ENCODE measurements at places on chromosomes 6 and 20.

DNA sequence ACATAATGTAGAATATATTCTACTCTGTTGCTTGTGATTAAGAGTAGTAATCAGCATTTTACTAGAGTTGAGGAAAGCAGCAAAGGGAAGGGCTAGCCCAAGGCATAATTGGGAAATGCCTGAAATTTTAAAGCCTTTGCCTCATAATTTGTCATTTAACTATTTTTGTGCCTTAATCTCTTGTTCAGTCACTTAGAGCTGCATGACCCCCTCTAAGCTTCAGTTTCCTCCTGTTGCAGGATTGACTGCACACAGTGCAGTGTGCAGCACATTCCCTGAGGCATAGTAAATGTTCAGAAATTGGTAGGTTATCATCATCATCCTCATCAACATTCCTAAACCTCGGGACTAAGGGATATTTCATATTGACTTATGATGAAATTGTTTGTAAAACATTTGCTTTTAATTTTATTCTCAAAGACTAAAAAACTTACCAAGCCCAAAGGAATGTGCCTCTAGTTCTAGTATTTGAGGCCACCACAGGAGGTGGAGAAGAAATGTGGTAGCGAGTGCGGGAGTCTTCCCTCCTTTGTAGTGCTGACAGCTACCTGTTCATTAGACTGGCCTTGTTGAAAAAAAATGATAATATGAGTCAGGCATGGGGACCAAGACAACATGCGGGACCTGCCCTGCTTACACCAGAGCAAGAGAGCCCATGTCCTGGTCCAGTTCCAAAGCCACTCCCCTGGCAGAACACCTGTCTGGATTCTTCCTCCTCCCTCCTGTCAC is 14.8 kb upstream of the TENT5A start:
- no peak for DNase-seq

DNA sequence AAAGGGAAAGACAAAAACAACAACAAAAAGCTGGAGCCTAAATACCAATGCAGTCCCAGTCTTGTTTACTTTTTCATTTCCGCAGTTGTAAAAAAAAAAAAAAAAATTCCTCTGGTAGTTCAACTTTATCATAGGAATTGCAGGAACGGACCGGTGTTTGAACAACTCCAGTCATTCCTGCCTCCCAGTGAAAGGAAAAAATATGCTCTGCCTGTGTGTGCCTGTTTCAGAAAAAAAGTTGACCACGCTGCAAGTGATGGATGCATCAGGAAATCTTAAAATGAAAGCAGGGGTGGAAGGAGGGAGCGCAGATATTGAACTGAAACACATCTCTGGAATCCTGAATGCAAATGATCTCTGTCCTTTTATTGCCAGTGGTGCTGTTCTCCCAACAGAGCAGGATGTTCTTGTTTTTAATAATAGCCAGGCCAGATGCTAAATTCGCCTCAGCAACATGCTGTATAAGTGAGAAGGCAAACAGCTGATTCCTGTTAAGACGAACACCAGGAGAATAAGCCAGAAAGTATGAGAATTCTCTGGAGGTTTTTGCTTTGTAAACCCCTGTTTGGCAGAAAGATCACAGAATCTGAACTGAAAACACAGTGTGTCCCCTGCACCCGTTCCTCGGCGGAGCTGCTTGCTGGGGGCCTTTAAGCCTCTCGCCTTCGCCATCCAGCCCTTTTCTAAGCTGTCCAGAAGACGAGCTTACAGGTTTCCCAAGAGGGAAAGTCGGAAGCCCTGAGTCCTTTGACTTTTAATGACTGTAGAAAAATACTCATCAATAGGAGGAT is 178.4 kb upstream of the SUPT3H start:
- no peak for DNase-seq

DNA sequence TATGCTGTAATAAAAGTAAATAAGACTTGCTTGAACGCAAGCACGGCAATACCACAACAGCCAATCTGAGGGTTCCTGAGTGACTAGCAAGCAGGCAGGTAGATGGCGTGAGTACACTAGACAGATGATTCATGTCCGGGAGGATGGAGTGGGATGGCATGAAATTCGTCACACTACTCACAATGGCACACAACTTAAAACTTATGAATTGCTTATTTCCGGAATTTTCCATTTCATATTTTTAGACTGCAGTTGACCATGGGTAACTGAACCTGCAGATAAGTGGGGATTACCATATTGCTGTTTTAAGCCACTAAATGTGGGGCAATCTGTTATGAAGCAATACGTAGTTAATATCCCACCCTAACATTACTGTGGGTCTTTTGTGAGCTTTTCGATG is 93.6 kb upstream of the NFATC2 start:
- DNase-seq, result no peak

- no peak for DNase-seq
Measured at GRCh38 chr6:84432619-84433018, 205.2 kb upstream of the CEP162 start.

DNA sequence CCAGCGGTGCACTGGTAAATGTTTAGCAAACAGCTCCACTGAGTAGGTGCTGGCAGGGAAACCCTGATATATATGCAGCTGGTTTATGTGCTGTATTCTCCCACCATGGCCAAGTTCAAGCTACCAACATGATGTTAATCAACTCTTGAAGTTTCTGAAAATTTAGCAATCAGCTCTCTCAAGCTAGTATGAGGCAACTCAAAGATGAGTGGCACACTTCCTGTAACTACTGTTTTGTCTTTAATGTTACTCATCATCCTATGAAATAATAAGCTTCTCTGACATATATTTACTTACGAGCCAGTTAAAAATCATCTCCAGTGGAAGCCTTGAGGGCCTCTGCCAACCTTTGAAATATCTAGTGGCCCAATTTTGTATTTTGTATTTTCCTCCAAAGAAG is 54.7 kb downstream of the TRMT6 start:
- no peak for DNase-seq

DNA sequence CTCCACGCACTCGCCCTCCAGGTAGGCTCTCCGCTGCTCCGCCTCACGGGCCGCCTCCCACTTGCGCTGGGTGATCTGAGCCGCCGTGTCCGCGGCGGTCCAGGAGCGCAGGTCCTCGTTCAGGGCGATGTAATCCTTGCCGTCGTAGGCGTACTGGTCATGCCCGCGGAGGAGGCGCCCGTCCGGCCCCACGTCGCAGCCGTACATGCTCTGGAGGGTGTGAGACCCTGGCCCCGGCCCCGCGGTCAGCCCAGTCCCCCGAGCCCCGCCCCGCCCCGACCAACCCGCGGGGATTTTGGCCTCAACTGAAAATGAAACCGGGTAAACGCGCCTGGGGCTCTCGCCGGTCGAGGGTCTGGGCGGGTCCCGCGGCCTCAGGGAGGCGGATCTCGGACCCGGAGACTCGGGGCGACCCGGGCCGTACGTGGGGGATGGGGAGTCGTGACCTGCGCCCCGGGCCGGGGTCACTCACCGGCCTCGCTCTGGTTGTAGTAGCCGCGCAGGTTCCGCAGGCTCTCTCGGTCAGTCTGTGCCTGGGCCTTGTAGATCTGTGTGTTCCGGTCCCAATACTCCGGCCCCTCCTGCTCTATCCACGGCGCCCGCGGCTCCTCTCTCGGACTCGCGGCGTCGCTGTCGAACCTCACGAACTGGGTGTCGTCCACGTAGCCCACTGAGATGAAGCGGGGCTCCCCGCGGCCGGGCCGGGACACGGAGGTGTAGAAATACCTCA is 598 bp downstream of the HLA-B start:
- DNase-seq, result peak; percentile 77

DNA sequence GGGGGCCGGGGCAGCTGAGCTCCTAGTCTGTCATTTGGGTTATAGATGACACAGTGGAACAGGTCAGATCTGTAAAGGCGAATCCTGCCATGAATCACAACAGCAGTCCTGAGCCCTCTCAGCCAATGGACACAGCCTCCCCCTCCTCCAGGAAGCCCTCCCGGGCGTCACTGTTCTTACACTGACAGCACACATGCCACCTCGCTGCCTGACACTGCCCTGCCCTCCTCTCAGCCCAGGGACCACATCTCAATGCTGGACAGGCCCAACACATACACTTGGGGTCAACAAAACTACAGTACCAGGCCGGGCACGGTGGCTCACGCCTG is 26.8 kb downstream of the ZBTB46 start:
- DNase-seq, result no peak

- DNase-seq, result no peak
Measured at GRCh38 chr6:1416191-1416760, 26.9 kb downstream of the FOXF2 start.

GRCh38 chr6:16320533-16321340 is 82.3 kb downstream of the GMPR start:
- DNase-seq, result no peak

DNA sequence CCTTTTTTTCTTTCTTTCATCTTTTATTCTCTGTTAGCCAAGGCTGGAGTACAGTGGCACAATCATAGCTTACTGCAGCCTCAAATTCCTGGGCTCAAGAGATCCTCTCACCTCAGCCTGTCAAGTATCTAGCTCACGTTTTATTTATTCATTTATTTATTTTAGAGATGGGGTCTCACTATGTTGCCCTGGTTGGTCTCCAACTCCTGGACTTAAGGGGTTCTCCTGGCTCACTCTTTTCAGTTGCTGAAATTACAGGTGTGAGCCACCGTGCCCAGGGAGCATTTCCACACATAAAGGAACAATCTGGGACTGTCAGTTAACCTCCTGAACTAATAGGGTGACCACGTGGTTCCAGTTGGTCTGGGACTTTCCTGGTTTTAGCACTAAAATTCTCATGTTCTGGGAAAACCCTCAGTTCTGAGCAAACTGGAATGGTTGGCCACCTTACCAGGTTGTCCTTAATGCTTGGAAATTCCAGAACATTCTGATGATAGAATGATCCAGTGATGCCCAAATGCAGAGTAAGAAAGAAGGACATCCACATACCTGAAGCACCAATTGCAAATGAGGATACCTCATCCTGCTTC is 105.5 kb upstream of the ZNF217 start:
- DNase-seq, result no peak

GRCh38 chr6:134295953-134296553 is 21.9 kb downstream of the SGK1 start:
- no peak for DNase-seq

GRCh38 chr20:48657426-48658197 is 170.2 kb downstream of the PREX1 start:
- DNase-seq, result peak; percentile 71

GRCh38 chr20:50048420-50049166 is 64.4 kb downstream of the UBE2V1 start:
- DNase-seq, result no peak

- no peak for DNase-seq
Measured at GRCh38 chr20:43477193-43477592, 19.5 kb downstream of the SRSF6 start.

DNA sequence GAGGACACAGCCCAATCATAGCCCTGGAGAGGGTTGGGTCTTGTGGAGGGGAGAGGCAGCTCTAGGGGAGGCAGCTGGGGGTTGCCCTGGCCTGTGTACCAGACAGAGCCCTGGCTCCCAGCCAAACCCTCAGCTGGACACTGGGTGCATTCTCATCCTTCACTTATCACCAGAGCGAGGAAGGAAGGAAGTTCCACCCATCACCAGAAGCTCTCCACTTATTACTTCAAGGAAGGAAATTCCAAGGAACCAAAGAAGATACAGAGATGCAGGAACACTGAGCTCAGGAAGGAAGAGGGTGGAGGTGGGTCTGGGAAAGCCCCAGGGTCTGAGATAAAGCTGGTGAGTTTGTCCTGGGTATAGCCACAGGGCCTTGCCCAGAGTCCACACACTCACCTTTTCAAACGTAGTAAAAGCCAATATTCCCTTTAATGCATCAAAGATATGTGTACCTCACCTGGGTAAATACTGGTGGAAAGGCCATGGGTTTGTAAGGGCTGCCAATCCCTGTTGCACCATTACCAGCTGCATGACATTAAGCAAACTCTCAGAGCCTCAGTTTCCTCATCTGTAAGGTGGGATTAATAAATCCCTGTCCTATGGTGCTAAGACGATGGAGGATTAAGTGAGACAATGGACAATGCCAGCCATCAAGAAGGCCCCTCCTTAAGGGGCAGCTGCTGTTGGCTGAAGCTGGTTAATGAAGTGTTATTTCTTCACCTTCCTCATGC is 109.7 kb upstream of the NAA20 start:
- DNase-seq, result peak; percentile 71

DNA sequence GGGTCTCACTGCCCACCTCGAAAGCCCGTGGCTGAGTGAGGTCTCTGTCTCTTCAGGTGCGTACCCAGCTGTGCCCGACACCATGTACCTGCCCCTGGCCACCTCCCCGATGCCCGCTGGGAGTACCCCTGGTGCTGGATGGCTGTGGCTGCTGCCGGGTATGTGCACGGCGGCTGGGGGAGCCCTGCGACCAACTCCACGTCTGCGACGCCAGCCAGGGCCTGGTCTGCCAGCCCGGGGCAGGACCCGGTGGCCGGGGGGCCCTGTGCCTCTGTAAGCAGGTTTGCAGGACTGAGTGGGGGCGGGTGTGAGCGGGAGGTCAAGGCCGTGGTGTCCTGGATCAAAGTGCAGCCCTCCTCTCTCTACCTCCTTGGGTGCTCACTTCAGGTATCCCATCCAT is 4.7 kb downstream of the CCN5 start:
- no peak for DNase-seq

DNA sequence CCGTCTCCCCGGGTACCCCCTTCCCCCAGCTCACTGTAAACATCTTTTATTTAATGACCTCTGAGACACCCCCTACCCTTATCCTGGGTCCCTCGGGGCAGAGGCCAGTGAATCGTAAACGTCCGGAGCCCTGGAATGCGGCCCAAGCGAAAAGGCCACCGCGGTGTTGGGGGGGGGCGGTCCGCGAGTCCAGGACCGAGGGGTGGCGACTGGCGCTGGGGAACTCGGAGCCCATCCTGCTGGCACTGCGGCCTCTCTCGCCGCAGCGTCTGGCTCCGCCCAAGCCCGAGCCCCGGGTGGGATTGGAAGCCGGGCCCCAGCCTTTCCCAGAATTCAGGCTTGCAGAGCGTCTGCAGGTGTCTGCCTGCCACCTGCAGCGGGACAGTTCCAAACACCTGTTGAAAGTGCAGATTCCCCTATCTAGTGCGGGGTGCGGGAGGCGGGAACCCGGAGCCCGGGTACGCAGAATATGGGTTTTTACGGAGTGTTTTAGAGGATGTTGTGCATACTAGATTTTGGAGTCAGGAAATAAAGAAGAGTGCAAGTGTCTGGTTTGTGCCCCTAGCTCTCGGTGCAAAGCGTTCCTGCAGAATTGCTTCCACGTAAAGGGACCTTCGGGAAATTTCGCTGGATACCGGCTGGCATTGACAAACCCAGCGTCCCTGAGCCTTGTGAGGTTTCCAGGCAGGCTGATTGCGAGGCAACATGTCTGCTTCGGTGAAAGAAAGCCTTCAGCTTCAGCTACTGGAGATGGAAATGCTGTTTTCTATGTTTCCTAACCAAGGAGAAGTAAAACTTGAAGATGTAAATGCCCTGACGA is 800 bp downstream of the RWDD2A start:
- DNase-seq, result peak; percentile 79

DNA sequence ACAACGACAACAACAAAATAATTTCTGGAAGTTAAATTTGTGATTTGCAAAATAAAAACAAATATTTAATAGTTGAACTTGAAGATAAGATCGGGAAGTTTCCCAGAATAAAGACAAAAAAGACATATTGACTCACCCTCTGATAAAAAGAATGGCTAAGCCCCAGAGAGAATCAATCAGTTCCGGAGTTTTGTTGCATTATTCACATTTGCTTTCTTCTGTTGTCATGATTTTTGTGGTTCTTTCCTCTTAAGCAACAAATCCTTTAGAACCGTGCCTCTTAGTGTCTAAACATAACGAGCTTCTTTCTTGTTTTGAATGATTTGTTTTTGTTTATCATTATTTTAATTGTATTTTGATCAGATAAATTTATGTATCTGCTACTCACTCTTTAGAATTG is 337.7 kb upstream of the PRND start:
- DNase-seq, result no peak

Data from upper lobe of right lung (tissue), 1 donor.